ENCODE measurements at places on chromosomes 4 and X.
A peak's percentile ranks its signal among the peaks of the same experiment; 100 is the strongest.

GRCh38 chr4:140256335-140256734, 102.4 kb upstream of the MAML3 start:
- DNase-seq: no peak

DNA sequence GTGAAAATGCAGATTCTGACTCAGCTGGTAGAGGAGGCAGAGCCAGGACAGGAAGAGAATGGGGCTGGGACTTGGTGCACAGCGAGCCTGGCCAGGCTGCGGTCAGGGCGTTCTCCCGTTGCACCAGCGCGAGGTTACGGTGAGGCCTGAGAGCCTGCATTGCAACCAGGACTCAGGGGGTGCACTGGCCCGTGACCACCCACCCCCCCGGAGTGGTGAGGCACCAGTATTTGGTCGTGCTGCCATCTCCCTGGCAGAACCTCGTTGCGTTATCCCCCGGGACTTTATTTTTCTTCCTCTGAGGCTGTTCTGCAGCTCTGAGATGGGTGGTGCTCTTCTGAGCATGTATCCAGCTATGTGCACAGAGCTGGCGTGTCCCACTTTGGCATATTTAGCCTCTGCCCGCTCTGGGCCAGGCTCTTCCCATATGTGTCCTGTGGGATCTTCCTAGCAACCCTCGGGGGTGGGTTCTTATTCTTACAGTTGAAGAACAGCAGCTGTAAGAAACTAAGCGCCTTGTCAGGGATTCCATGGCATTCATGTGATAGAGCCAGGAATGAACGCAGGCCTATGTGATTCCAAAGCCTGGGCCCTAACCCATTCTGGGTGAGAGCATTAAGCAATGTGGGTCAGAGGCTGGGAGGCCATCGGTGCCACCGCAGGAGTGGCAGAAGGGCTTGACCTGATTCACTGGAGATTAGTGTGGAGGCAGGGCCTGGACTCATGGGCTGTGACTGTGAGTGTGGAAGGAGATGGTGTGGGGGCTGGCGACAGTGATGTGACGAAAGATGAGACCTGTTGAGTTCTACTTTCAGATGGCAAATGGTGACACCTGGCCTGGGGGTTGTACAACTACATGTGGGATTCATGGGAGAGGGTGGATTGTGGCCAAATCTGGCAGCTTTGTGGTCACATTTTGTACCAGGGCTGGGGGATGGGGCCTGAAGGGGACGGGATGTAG, 3.1 kb downstream of the TADA2B start:
- DNase-seq: no peak

DNA sequence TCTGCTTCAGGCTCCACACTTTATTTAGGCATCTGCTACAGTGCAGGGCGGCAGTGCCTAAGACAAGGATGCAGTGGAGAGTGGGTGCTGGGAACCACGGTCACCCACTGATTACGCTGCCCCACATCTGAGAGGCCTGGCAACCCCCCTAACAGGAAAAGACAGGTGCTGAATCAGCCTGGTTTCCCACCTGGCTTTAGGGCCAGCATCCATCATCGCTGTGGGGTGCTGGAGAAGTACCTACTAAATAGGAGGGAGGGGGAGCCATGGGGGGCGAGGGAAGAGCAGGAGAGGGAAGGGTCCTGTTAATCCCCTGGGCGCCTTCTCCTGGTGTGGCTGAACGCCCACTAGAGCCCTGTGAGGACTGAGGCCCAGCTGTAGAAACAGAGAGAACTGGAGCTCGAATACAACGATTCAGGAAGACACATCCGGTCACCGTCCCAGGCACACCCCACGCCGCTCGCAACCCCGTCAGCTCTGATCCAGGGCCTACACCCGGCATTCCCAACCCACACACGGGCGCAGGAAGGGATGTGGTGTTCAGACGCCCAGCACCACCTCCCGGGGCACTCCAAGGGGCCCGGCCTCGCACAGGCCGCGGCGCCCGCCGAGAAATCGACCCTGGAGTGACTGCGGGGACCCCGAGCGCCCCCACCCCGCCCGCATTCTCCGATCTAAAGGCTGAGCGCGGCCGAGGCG, 554 bp downstream of the DCTD start:
- DNase-seq: peak; percentile 20

DNA sequence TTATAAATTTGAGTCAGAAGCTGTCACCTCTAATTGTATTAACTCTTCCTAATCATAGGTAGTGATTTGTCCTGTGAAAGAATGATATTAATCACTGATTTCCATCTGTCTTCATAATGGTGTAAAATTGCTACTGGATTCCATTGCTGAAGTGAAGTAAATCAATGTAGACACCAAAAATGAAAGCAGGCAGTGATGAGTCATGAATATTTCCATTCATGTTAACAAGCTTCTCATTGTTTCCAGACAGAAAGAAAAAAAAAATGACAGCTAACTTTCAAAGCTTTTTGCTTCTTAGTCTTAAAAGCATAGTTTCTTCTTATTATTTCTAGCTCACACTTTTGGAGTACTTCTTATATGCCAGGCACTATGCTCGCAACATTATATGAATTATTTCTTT, 21.5 kb downstream of the FAM114A1 start:
- DNase-seq: no peak

GRCh38 chr4:53709693-53710092, 118.4 kb upstream of the LNX1 start:
- DNase-seq: no peak

DNA sequence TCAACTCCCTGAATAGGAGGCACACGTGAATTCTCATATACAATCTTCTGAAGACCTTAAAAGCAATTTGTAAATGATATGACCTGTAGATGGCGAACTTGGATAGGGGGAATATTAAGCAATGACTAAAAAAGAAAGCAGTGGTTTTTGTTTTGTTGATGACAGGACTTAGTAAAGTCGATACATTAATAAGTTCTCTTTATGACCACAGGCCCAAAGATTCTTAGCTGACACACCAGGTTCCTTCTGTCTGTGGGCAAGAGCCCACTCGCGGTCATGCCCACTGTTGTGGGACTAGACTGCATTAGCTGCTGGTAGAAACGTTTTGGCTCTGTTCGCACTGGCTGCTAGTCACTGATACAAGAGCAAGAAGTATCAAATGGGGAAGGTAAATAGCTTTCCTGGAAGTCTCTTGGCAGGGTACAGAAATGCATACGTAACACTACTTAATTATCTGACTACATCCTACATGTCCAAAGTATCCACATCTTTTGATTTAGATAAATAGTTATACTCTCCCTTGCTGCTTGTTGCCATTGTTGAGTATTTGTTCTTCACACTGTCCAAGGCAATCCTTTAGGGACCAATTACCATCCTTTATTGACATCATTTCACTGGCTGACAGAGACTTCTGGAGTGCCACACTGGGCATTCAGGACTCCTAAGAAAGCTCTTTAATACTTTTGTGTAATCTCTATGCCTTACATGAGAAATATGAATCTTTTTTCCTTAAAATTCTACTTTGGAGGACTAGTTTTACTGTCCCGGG, 31.0 kb downstream of the ALPK1 start:
- DNase-seq: no peak

- no peak for DNase-seq
Observed at GRCh38 chr4:111037591-111038360, 414.9 kb upstream of the PITX2 start.

Data from activated CD4-positive, alpha-beta T cell treated with anti-CD3 and anti-CD28 coated beads, Interleukin-2, amount 50 U/mL, for 4 hours (primary cell).